Inflammatory macrophage treated with lipopolysaccharide for 4 hours (primary cell): ENCODE measurements at places on chromosomes 13 and 19.

DNA sequence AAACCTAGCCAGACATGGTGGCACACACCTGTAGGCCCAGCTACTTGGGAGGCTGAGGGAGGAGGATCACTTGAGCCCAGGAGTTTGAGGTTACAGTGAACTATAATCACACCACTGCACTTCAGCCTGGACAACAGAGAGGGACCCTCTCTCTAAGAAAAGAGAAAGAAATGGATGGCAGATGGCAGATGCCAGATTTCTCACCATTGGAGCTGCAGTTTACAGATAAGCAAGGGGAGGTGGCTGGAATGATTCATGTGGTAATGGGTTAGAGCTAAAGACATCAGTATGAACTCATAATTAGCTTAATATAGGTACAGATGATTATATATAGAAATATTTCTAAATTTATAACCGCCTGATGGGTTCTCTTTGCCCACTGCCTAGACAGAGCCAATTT, 80.1 kb upstream of the IPO5 start:
- DNase-seq = no peak

DNA sequence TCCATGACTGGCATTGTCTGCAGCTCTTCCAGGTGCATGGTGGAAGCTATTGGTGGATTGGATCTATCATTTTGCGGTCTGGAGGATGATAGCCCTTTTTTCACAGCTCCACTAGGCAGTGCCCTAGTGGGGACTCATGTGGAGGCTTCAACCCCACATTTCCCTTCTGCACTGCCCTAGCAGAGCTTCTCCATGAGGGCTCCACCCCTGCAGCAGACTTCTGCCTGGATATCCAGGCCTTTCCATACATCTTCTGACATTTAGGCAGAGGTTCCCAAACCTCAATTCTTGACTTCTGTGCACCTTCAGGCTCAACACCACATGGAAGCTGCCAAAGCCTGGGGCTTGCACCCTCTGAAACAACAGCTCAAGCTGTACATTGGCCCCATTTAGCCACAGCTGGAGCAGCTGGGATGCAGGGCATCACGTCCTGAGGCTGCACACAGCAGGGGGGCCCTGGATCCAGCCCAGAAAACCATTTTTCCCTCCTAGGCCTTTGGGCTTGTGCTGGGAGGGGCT, 800.2 kb upstream of the MIR17HG start:
- DNase-seq = no peak

- no peak for DNase-seq
These were observed 31.2 kb upstream of the ZNF536 start for GRCh38 chr19:30340771-30341561.

DNA sequence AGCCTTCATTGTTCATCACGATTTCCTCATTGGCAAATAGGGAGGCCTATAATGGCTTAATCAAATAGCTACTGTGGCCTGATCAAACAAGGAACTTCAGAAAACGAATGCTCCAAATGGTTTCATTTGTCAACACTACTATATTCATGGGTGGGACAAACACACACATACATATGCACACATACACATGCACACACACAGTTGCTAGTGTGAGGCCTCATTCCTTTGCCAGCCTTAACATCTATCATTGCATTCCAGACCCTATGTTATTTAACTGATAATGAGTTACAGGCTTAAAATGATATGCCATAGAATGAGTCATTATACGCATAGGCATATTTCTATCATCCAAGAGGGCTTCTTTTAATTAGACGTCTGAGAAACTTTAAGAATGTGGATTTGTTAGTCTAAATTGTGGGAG, 140.2 kb downstream of the KLF5 start:
- DNase-seq = no peak

DNA sequence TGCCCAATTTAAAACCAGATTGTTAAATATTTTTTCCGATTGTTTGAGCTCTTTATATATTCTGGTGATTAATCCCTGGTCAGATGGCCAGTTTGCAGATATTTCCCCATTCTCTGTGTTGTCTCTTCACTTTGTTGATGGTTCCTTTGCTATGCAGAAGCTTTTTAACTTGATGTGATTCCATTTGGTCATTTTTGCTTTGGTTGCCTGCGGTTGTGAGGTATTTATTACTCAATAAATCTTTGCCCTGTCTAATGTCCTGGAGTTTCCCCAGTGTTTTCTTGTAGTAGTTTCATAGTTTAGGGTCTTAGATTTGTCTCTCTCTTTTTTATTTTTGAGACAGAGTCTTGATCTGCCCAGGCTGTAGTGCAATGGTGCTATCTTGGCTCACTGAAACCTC, 23.8 kb upstream of the LMO7 start:
- no peak for DNase-seq

GRCh38 chr19:36121486-36122124, 6.3 kb downstream of the TBCB start:
- no peak for DNase-seq

DNA sequence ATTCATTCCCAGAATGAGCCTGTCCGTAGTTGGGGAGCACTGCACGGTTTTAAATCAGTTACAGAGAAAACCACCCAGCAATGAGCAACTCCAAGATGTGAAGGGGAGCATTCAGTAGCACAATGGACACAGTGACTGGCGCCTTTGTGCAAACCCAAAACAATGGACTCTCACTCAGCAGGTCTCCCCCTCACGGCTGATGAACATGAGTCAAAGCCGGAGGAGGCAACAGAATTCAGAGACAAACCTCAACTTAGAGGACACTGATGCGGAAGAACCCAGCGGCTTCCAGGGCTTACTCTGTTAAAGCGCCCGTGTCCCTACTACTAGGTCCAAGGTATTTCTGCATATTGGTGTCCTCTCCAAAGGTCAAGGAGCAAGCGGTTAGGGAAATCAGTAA, 17.7 kb downstream of the PLEKHF1 start:
- DNase-seq = no peak

DNA sequence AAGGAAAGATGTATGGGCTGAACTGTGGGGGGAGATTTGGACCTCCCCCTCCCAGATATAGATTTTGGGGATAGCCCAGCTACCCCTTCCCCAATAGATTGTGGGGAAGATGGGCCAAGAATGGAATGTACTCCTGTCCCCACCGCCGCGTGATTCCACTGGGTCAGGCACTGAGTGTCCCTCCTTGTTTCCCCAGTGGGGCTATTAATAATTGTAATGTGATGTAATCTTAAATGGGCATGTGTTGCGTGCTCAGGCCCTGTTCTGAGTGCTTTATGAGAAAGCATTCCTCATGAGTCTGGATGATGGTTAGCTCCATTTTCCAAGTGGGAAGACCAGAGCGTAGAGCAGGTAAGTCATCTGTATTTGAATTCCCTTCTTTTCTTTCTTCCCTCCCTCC, 1.4 kb downstream of the PSMD8 start:
- peak; percentile 34 for DNase-seq

- no peak for DNase-seq
These were observed 155.0 kb upstream of the SOX1 start for GRCh38 chr13:111911754-111912452.
